DMS53 (cell line): ENCODE measurements at places on chromosomes 1 and 21.

- no peak for DNase-seq
Measured at GRCh38 chr1:46545784-46546183, 5.7 kb downstream of the KNCN start.

DNA sequence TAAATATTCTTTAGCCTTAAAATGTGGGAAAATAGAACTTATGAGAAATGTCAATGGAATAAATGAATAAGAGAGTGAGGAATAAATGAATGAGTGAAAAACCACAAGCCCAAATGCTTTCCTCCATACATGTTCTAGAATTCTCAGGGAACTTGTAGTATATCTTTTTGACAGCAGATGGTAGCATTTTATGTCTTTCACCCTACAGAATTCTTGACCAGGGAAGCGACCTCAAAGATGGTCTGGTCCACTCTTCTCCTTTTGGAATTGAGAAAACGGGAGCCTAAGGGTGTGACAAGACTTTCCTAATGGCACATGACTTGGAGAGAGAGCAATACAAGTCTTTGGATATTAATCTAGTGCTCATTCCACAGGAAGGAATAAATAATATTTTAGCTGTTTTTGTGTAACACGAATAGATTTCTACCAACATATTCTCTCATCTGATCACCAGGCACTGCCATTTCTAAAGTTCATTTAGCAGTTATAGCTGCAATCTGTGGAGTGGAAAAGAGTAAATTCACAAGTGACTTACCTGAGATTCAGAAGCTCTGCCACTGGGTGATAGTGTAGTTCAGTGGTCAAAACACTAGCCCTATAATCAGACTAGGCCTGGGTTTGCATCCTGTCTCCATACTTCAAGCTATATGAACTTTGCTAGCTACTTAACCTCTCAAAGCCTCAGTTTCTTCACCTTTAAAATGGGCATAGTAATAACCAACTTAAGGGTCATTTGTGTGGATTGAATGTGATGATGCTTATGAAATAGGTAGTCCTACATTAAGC lies 15.0 kb upstream of the F5 start:
- peak; percentile 66 for DNase-seq

- DNase-seq: peak; percentile 65
Measured at GRCh38 chr1:43440358-43440757, 13.4 kb downstream of the HYI start.

GRCh38 chr1:66824771-66825170 lies 23.7 kb upstream of the INSL5 start:
- DNase-seq: no peak

GRCh38 chr1:42152119-42152518 lies 1.1 kb upstream of the GUCA2B start:
- no peak for DNase-seq

DNA sequence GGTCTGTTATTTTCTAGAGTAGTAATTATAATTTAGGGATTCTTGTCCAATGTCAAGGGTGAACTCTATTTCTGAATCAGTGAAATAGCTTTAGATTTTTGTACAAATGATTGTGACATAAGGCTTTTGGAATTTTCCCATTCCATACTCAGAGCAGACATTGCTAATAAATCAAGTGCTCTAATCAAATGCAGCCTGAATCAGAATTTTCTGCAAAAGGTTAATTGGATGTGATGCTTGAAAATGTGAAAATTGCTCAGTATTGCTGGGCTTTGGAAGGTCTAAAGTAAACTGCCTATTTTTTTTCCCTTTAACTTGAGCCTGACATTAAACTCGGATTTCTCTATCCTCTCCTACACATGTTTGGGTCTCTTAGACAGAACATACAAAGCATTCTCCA lies 23.2 kb downstream of the SGIP1 start:
- no peak for DNase-seq

DNA sequence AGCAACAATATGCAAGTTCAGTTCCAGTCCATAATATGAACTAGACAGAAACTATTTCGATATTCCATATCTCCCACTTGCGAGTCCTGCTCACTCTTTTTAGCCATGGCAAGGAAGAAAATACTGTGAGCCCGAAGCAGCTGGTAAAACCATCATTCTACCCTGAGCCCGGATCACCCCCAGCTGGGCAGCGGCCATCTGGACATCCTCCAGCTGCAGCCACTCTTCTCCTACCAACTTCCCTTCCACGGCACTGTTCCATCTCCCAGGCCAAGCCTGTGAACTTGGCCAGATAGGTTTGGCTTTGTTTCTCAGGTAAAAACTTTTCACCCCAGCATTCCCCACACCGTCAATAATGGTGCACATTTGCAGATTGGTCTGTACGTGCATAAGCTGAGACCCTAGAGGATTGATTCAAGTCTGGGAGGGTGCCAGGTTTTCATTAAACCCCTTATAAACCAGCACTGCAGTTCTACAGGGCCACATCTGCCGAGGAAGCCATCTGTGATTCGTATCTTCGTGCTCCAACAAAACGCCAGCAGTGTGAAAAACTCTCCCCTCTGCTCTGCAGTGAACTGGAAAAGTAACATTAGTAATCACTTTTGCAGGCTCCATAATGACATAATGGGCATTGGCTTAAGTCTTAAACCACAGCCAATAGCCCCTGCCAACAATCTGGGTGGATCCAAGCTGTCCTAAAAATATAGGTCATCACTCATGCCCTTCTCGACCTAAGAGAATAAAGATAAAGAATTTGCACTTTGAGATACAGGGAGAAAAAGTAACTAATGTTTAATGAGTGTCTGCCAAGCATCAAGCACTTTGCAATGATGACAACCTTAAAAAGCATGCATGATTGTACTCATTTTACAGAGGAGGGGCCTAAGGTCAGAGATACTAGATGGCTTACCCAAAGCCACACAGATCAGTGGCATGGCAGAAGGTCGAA lies 205.1 kb downstream of the PLPP3 start:
- no peak for DNase-seq

GRCh38 chr1:237396426-237396825 lies 354.4 kb downstream of the RYR2 start:
- DNase-seq: no peak

- no peak for DNase-seq
Measured at GRCh38 chr1:192453360-192453992, 122.1 kb upstream of the RGS1 start.

- DNase-seq: no peak
Measured at GRCh38 chr1:67586596-67586995, 98.4 kb upstream of the GADD45A start.

- no peak for DNase-seq
Measured at GRCh38 chr1:173603056-173603591, at the start of gene SLC9C2. TSS of gene SLC9C2 (minus strand) at chr1:173603072. CDS start at chr1:173601776, 1,296 bp downstream.

DNA sequence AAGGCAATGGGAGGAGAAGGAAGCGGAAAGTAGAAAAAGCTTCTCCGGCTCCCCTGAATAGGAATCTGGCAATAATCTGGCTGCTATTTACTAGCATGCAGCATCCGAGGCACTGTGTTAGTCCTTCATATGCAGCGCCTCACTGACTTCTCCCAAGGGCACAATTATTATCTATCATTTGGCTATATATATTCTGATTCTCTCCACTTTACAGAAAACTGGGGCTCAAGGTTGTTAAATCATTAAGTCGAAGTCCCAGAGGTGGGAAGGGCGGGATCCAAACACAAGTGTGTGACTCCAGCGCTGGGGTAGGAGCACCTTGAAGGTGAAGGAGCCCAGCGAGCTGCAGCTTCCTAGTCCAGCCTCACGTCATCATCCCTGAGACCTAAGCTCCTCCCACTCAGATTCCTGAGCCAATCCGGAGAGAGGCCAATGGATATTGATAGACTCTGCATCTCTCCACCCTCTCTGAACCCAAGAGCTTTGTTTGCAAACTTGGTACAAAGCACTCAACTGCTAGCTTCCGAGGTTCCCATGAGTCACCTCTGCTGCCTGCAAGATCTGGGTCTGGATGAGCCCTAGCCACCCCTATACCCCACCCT lies 16.6 kb upstream of the EYA3 start:
- peak; percentile 96 for DNase-seq

- no peak for DNase-seq
Measured at GRCh38 chr1:59707178-59707791, 107.5 kb upstream of the HOOK1 start.

DNA sequence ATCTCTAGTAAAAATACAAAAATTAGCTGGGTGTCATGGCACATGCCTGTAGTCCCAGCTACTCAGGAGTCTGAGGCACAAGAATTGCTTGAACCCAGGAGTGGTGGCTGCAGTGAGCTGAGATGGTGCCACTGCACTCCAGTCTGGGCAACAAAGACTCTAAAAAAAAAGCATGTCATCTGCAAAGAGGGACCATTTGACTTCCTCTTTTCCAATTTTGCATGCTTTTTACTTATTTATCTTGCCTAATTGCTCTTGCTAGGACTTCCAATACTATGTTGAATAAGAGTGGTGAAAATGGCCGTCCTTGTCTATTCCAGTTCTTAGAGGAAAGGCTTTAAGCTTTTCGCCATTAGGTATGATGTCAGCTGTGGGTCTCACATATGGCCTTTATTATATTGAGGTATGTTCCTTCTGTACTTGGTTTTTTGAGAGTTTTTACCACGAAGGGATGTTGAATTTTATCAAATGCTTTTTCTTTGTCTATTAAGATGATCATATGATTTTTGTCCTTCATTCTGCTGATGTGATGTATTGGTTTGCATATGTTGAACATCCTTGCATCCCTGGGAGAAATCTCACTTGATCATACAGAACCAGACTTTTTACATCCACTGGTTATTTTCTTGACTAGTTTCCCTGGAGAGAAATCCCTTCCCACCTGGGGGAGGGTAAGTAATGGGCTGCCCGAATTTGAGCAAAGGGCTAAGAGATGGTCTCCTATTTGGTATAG lies 17.0 kb upstream of the RAP1GAP start:
- DNase-seq: no peak

- no peak for DNase-seq
Measured at GRCh38 chr1:169236880-169237279, 130.4 kb downstream of the ATP1B1 start.

GRCh38 chr21:37149411-37149810 lies 76.4 kb downstream of the TTC3 start:
- DNase-seq: no peak

DNA sequence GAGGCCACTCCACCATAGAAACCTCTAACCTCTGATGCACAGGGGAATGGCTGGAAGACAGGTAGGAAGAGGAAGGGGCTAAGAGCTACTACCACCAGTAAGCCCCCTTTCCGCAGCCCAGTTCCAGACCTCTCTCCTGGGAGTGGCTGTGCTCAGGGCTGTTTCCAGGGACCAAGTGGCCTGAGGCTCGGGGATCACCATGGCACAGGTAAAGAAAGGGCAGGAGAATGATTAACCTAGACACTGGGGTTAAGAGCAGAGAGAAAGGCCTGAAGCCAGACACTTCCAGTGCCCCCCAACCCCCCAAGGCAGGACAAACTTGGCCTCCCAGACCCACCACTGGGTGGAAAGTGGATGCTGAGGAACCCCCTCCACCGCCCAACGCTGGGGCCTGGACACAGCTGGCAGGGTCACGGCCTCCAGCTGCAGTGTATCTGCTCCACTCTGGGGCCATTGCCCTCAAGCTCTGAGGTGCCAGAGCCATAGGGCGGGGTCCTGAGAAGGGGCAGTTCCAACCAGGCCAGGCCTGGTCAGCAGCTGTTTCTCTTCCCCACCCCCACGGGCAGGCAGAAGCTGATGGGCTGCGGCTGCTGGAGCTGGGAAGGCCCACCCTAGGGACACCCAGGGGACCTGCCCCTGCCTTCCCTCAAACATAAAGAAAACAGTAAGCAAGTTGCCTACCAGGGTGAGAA lies 2.6 kb downstream of the TAGLN2 start:
- DNase-seq: peak; percentile 38

GRCh38 chr1:199585392-199585791 lies 442.1 kb upstream of the NR5A2 start:
- no peak for DNase-seq

- DNase-seq: no peak
Measured at GRCh38 chr1:233638513-233638912, 24.6 kb downstream of the KCNK1 start.

DNA sequence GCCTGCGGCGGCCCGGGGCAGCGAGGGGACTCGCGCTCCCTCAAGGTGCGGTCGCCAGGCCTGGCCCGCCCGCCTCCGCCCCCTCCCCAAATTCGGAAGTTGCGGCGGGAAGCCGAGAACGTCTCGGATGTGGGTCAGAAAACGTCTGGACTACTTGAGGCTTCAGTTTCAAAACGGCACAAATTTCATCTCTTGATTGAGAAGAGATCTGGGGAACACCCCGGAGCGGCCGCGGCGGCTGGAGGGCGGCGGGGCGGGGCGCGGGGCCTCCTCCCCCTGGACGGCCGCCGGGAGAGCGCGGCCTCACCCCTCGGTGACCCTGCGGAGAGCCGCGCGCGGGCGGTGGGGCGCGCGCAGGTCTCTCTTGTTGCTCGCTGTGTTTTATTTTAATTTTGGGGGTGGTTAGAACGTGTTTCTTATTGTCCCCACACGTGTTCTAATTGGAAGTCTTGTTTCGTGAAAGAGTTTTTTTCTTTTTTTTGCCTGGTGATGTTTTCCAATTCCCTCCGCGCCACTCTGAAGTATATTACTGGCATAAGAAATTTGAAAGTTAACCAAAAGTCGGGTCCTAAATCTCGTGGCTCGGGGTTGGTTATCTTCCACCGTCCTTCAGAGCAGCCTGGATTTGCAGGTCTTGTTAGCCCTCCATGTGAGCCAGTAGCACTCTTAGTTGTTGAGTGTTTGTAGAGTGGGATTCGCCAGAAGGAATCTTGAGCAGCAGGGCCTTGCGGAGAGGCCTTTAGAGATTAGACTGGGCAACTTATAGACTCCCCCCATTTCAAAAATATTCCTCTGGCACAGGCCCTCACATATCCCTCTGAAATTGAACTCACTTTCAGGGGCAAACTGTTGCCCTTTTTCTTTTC lies 749 bp downstream of the PCBP3 start:
- peak; percentile 62 for DNase-seq

DNA sequence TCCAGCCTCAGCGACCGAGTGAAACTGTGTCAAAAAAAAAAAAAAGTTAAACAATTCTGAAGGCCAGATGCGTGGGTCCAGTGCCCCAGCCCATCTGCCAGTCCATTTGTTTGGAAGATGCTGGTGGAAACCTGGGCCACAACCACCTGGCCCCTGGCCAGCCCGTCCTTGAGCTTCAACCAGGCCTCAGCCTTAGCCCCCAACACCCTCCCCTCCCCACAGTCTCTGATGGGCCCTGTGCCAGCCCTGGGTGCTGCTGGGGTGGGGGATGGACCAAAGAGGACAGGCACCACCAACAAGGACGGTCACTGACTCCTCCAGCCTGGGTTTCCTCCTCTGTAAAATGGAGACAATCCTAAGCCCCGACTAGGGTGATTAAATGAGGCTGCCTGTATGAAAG lies 19.6 kb upstream of the PLEKHG5 start:
- DNase-seq: no peak

DNA sequence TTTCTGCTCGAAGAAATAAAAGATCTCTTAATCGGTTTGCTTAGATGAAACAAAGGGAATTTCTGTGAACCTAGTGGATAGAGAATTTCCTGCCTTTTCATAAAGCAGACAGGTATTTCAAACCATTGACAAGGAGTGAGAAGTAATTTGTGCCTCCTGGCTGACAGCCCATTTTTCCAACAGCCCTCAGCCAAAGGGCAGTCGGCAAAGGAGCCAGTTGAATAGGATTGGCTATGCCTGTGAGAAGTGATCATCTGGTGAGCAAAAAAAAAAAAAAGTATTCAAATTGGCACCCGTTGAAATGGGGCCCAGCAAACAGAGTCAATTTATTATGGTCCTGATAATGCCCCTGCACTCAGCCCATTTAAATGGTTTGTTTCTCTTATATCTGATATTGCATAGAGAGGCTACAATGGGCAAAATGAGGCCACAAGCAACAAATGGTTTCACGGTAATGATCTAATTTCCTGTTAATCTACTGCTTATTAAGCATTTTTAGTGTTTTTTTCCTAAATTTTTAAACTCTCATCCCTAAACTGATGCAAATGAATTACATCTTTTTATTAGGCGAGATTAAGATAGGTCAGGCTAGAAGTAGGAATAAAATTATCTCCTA lies 477.5 kb downstream of the NUF2 start:
- DNase-seq: no peak

- peak; percentile 44 for DNase-seq
Measured at GRCh38 chr1:48216941-48217340, 5.6 kb upstream of the SLC5A9 start.
